HAP-1 (cell line): ENCODE measurements at places on chromosomes 13 and 19.

GRCh38 chr19:7926021-7926726 is at the start of gene CTXN1:
CTXN1 (minus strand) TSS chr19:7926135; CDS start chr19:7925538, 597 bp downstream.
- DNase-seq = peak; percentile 61

DNA sequence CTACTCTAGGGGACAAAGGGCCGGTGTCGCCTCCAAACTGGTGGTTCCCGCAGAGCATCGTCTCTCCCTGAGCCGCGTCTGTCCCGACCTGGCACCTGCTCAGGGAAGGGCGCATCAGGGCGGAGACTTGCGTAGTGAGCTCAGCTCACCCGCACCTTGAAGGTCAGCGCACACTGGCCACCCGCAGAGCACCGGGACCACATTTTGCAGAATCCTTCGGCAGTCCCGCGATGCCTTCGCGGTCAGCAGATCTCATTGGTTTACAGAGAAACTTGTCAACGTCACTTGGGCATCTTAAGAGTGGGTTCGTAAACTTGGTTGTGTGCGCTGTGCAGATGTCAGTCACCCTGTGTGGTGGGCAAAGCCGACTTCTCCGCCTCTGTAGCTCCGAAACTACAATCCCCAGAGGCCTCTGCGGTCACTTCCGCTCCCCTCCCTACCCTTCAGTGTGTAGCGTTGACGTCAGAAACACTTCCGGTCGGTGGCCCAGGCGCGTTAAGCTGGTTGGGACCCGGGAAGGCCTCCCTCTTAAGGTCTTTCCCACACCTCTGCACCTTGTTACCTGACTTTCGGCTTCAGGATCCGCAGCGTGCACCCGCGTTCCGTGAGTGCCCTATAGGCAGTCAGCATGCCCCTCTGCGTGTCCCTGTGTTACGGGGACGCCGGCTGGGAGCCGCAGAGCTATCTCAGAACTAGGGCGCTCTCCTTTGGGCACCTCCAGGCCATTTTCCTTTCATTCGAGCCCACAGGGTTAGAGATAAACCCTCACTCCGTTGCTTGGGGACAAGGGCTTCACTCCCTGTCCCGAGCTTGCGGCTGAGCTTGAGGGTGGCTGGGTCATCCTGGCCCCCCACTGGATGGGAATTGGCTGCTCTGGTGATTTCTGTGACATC is 36.5 kb upstream of the ZNF527 start:
- no peak for DNase-seq

- DNase-seq = no peak
Observed at GRCh38 chr13:66266348-66266747, 963.8 kb downstream of the PCDH9 start.

- no peak for DNase-seq
Observed at GRCh38 chr13:78131811-78132210, 213.2 kb upstream of the EDNRB start.

- DNase-seq = no peak
Observed at GRCh38 chr13:22210134-22210930, 539.5 kb downstream of the FGF9 start.

GRCh38 chr19:16247353-16248182 is 49.9 kb downstream of the AP1M1 start:
- DNase-seq = peak; percentile 61

GRCh38 chr19:16078759-16079707 is 2.7 kb downstream of the TPM4 start:
- DNase-seq = peak; percentile 92

GRCh38 chr19:10603084-10603872 is 16.2 kb upstream of the AP1M2 start:
- DNase-seq = peak; percentile 32

- DNase-seq = peak; percentile 10
Observed at GRCh38 chr19:52007451-52007805, 583 bp downstream of the ZNF615 start.

GRCh38 chr13:88590574-88590973 is 919.4 kb downstream of the SLITRK5 start:
- DNase-seq = no peak

DNA sequence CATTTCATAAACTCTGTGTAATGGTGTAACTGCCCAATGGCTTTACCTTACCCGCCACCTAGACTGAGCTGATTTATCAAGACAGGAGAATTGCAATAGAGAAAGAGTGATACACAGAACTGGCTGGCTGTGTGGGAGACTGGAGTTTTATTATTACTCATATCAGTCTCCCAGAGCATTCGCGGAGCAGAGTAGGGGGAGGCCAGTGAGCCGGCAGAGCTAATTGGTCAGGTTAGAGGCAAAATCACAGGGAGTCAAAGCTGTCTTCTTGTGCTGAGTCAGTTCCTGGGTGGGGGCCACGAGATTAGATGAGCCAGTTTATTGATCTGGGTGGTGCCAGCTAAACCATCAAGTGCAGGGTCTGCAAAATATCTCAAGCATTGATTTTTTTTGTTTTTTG is 23.4 kb upstream of the SLITRK1 start:
- no peak for DNase-seq

DNA sequence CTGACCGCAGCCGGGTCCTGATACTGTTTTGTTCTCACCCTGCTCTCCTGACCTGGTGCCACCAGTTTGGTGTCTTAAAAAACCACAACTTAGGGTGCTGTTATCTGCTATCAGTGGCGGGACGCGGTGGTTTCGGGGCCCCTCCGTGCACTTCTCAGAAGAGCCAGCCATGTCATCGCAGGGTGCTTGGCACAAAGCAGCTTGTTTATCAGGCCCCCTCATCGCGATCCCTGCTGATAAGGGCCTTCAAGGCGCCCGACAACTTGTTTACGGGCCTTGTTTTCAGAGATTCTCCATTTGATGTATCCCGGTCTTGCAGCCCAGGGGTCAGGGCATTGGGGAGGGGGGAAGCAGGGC is 58.1 kb upstream of the KLF2 start:
- no peak for DNase-seq

GRCh38 chr13:78383071-78383484 is 220.3 kb downstream of the POU4F1 start:
- no peak for DNase-seq

DNA sequence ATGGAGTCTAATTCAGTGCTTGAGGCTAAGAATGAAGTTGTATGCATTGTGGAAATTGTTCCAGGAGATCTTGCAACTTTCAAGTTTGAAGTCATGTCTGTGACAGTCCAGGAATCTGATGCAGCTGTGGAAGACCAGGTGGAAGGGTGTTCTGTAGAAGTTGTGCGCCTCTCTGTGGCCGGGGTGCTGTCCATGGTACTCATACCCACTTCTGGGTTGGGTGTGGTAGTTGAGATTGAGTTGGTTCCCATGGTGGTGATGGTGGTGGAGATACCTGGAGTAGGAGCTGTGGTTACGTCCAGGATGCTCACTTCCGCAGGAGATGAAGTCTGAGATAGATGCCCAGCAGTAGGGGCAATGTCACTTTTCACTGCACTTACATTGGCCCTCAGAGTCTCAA is 44.3 kb downstream of the MUC16 start:
- DNase-seq = no peak

GRCh38 chr19:293436-294110 is 2.4 kb upstream of the PLPP2 start:
- DNase-seq = no peak

DNA sequence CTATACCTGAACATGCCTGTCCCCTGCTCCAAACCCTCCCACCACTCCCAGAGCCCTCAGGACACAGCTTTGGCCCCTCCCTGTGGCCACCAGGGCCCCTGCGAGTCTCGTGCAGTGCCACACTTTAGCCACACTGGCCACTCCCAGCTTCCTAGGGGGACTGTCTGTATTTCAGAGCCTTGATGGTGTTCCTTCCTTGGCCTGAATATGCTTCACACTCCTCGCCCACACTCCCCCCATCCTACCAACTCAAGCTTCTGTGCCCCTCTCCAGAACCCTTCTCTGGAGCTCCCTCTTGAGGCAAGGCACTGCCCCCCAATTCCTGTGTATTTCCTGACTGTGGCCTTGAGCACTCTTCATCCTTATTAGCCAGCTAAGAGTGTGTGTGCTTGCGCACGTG is 80.2 kb downstream of the DPF1 start:
- no peak for DNase-seq

GRCh38 chr13:52029569-52029968 is 5.1 kb downstream of the UTP14C start:
- DNase-seq = no peak

- DNase-seq = no peak
Observed at GRCh38 chr13:104105418-104106355, 1039.5 kb upstream of the SLC10A2 start.

DNA sequence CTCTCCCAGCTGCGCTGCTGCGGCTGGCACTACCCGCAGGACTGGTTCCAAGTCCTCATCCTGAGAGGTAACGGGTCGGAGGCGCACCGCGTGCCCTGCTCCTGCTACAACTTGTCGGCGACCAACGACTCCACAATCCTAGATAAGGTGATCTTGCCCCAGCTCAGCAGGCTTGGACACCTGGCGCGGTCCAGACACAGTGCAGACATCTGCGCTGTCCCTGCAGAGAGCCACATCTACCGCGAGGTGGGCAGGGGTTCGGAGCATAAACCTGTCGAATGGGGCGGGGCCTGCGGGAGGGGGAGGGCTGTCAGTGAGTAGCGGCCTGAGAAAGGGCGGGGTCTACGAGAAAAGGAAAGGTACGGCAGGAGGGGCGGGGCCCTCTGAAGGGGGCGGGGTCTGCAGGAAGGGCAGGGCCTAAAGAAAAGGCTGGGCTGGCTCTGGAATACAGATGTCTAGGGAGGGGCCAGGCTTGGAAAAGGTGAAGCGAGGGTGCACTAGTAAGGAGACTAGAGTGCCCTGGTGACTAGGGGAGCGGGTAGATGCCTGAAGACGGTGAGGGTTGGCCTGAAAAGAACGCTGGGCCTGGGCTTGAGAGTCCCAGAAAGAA is 3.6 kb downstream of the CD37 start:
- DNase-seq = no peak

DNA sequence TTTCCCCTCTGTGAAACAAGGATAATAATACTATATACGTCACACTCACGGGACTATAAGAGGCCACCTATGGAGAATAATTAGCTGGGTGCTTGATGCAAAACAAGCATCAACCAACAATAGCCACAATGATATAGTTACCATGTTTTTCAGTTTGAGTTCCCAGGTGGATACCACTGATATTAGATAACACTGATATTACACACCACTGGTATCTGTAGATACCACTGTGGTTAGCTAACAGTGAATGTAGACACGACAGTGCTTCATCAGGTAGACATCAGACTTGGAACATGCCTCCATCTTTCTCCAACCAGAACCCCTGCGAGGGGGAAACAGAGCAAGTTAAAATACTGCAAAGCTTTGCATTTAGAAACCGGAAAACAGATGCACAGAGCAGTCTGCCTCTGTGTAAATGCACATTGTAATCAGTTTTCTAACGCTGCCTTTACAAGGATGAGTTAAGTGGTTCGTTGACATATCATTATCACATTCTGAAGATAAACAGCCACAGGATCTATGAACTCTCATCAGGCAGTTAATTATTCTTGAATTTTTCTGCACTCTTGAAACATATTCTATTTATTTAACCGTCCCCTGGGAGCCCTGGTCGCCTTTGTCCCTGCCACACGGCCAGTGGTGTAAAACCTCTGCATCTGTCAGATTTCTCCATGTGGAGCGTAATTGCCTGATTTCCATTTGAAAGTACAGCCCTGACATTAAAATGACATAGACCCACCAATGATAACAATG is 80.7 kb downstream of the RNASEH2B start:
- peak; percentile 83 for DNase-seq

- no peak for DNase-seq
Observed at GRCh38 chr13:21747456-21747855, 76.6 kb downstream of the FGF9 start.

- no peak for DNase-seq
Observed at GRCh38 chr13:25943081-25943480, 108.7 kb downstream of the SHISA2 start.

DNA sequence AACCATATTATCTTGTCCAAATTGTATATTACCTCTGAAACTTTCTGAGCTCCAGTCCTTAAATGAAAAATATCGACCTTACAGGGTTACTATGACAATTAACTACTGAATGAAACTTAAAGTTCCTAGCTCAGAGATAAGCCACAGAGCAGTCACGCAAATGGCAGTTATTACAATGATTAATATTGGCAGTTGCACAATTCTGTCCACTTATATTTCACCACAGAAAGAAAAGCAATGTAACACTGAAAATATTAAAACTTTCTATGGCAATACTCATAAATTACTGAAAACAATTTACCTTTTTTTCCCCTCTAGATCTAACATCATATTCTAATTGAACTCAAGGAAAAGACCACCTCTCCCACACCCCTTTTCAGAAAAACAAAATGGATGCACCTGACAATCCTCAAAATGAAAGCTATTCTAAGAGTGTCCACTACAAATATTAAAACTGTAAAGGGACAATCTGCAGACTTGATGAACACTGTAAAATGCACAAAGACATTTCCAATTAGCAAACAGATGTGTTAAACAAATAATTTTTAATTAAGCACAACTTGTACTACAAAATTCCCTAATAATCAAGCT is 14.6 kb downstream of the LNX2 start:
- DNase-seq = no peak

- DNase-seq = no peak
Observed at GRCh38 chr13:51679616-51680015, 95.4 kb downstream of the WDFY2 start.

- DNase-seq = no peak
Observed at GRCh38 chr13:20521364-20522115, 4.1 kb downstream of the CRYL1 start.

DNA sequence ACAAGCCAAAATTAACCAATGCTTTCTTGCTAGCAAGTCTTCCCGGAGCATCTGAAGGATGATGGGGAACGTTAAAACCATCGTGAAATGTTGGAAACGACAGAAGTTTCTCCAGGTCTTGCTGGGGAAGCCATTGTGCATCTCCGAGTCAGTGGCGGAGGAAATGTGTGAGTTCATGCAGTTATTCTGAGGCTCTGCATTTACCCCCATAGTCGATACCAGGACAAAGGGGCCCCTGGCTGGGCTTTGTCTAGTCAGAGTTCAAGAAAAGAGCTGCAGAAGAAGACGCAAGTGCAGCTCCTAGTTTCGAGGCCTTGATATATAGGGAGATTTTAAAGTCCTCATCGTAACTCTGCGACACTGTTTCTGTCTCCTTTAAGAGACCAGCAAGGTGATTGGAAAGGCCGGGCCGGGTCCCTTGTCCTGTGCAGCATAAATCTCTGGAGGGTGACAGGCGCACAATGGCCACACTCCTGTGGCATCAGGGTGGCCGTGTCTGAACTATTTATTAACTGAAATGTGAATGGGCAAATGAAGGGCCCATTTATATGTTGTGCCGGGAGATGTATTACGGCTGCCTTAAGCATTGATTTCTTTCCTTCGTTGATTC is 172.0 kb downstream of the TEX29 start:
- DNase-seq = no peak

- no peak for DNase-seq
Observed at GRCh38 chr13:41608839-41609177, 151.5 kb downstream of the RGCC start.

- DNase-seq = no peak
Observed at GRCh38 chr13:70945506-70945905, 837.3 kb upstream of the KLHL1 start.

GRCh38 chr13:50580684-50581305 is 262.7 kb downstream of the DLEU7 start:
- no peak for DNase-seq

- no peak for DNase-seq
Observed at GRCh38 chr13:99501848-99502301, 603 bp downstream of the TM9SF2 start.
